ENCODE measurements at places on chromosomes 3 and 15. TPM values are rescaled to one million over a fixed set of nuclear protein-coding genes. Genes with fewer than 3 reads are reported as not detected.

DNA sequence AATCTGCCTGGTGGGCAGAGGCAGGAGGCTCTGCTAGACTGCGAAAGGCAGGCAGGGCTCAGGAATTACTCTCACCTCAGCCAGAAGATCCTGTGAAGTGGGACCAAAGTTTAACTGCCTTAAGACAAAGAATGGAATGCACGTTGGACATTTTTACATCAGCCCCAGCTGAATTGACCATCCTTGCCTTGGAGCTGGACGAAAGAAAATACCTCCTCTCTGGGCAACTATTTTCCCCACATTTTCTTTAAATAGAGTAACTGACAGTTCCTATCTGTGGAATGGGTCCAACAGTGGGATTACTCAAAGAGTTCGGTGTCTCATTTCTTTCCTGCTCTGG is 28.7 kb downstream of the ARID3B start:
- DNase-seq: no peak
- H3K36me3 ChIP-seq: peaks cover 10% of the 10 kb centered on the region

Gene ZCWPW2
- 0.56 TPM for total RNA-seq

- no peak overlapping the region for H3K27ac ChIP-seq
- no peak for DNase-seq
- H3K36me3 ChIP-seq: no peaks in the 10 kb centered on the region
- peaks cover 5% of the 10 kb centered on the region for H3K4me1 ChIP-seq
Measured at GRCh38 chr3:45792036-45792435, 4.3 kb downstream of the SLC6A20 start.

GRCh38 chr3:64147211-64147610 is 78.1 kb downstream of the PRICKLE2 start:
- DNase-seq: no peak
- no peaks in the 10 kb centered on the region for H3K27me3 ChIP-seq
- peaks cover 27% of the 10 kb centered on the region for H3K4me1 ChIP-seq
- H3K4me3 ChIP-seq: no peak overlapping the region

Gene PRSS50
- not detected for total RNA-seq

DNA sequence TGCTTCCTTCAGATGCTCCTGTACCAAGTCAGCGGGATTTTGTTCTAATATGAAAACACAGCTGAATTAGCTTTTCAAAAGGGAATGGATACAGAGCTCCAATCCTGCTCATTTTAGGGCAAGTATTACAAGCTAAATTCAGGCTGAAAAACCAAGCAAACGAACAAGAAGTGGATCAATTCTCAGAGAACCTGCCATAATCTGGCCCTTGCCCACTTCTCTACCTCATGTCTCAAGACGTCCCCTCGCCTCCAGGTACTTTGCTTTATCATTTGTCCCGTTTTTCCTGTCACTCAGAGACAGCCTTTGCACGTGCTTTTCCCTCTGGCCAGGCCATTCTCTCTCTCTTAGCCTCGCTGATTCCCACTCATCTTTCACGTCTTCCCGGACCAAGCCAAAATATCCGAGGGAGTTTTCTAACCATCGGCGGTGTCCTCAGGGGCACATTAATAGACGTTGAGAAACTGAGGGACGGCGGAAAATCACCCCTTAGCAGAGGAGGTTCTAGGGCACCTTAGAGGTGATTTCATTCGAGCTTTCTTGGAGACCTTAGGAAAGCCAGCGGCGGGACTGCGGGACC is 654 bp downstream of the SUSD5 start:
- H3K36me3 ChIP-seq: no peaks in the 10 kb centered on the region
- no peaks in the 10 kb centered on the region for H3K4me1 ChIP-seq
- H3K27ac ChIP-seq: no peak overlapping the region
- DNase-seq: peak; percentile 4
- peaks cover 19% of the 10 kb centered on the region for H3K27me3 ChIP-seq
- peak overlapping the region; percentile 66 for H3K4me3 ChIP-seq

All from IMR-90 (cell line).